ENCODE measurements at places on chromosomes 11 and 22.
A peak's percentile ranks its signal among the peaks of the same experiment; 100 is the strongest.

DNA sequence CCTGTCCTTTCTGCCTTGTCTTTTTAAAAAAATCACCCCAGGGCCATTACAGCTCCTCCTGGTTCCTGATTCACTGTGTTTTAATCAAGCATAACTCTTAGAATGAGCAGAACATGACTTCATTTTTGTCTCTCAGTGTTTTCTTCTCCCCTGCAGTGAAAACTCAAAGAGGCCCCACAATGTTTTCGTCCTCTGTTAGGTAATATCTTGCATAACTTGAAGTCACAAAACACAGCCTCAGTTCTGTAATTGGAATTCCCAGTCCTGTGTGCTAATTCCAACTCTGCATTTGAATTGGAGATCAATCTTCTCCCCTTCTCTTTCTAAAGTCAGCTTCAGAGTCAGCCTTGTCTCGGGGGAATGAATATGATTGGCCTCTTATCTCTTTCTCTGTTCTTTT is 186.5 kb upstream of the NAV2 start:
- no peak for DNase-seq

GRCh38 chr11:66493130-66493529 is 12.9 kb downstream of the DPP3 start:
- no peak for DNase-seq

GRCh38 chr11:78520230-78520629 is 54.4 kb downstream of the NARS2 start:
- DNase-seq = no peak

DNA sequence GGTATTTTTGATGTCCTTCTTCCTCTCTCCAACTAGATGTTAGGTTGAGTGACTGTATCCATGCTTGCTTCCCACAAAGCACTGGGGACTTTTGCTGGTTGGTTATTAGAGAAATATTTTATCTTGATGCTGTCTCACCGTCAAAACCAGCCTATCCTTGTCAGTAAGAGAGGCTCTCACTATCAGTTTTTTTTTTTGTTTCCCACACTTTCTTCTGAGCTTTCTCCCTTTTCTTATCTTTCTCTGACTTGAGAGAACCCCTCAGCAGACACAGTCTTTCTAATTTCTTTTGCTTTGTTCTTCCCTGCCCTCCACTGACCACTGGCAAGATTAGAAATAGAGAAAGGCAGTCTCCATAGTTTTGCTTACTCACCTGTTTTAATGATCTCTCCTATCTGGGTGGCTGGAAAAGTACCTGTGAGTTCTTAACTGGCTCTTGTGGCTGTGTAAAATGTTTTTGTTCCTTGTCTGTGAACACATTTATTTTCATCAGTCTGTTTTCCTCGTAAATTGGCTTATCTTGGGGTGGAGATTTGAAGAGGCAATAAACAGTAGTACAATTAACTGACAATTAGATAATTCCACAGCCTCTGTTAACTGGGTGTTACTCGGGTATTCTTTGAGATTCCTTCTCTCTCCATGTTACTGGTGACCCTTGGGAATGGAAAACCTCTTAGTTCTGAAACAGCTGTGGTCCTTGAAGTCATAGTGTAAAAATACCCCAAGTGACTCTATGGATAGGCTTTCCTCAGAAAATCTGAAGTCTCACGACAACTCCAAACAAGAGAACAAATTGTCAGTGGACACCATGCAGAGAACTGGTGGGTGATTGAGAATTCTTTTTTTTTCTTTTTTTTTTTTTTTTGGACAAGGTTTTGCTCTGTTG is at the start of gene NXPE1:
Gene NXPE1, minus strand, starts transcription at position 457 of the 886 bp plus-strand sequence. CDS start 8,680 bp downstream, outside the sequence.
- DNase-seq = no peak

- DNase-seq = no peak
These were observed 14.2 kb downstream of the DTX4 start for GRCh38 chr11:59186130-59186594.

DNA sequence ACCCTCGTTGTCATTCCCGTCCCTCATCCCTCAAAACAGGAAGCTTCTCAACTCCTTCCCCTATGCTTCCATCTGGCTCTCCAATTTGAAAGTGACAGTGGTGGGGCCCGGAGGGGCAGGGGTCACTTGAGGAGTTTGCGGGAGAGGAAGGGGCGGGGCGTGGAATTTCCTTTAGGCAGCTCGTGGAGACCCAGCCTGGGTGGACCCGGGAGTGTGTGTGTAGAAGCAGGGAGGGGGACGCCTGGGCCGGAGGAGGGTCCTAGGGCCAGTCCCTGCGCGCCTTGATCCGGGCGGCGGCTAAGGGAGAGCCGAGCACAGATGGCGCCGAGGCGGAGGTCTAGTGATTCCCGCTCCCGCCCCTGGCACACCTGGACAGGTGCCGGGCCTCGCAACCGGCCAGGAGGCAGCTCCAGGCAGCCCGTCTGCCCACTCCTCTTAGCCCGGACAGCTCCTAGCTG is 7.8 kb upstream of the PAX6 start:
- DNase-seq = no peak

DNA sequence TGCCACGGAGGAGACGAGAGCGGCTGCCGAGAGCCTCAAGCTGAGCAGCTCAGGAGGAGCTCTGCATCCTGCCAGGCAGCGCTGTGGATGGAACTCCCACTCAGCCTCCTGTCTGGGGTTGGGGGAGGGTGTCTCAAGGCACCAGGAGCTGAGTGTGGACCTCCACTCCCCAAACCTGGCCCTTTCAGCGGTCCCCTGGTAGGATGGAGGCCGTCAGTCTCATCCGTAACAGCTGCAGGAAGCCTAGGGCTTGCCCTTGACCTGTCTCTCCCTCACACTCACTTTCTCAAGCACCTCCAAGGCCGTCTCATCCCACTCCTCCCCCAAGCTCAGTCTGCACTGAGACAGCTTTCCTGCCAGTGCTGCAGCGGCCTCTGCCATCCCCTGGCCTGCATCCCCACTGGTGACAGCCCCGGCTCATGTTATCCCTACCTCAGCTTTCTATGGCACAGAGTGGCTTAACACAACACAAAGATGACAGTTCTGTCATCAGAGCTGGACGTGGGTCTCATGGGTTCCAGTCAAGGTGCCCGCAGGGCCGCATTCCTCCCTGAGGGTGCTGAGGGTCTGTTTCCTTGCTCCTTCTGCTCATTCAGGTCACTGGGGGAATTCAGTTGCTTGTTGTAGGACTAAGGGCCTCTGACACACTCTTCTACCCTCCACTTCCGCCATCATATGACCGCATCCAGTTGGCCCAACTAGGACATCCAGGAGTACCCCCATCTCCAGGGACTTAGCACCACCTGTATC is 341.9 kb upstream of the B3GAT1 start:
- no peak for DNase-seq

- DNase-seq = no peak
These were observed 2.6 kb upstream of the KMT5B start for GRCh38 chr11:68215524-68216170.

- DNase-seq = peak; percentile 37
These were observed 54.2 kb upstream of the AMPD3 start for GRCh38 chr11:10400856-10401255.

DNA sequence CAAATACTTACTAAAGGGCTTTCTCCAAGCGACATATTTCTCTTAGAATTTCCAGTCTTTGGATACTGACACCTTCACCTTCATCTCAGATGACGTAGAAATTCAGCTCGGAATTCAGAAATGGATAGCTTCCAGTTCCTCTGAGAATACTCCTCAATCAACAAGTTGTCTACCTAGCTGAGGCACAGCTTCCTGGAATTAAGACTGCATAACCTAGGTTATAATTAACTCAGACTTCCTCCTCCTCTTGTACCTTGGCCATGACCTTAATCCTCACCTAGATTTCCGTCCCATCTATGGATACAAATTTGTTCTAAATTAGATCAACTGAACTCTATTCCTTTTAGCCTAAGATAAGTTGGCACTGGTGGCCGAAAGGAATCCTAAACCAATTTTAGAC is 17.4 kb downstream of the ATP5MG start:
- DNase-seq = no peak

DNA sequence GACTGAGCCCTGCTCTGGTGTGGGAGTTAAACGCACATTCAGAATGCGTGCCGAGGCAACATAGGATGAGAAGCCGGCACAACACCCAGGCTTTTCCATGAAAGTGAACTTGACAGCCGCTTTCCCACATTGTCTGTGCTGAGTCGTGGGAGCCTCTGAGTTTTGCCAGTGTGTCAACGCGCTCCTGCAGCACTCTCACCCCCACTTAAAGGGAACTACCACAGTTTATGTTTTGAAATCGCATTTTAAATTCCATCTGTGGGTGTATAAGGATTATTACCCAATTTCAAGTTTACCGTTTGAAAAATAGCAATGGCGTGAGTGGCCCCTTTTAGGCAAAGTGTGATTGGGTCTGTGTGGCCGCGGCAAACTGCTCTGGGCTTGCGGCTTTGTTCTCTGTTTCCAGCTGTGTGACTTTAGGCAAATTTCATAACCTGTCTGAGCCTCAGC is 81.5 kb downstream of the FBLN1 start:
- DNase-seq = peak; percentile 95

- no peak for DNase-seq
These were observed 1027.7 kb downstream of the OPCML start for GRCh38 chr11:132504501-132505041.

- DNase-seq = no peak
These were observed 28.4 kb upstream of the BMAL1 start for GRCh38 chr11:13249177-13249576.

DNA sequence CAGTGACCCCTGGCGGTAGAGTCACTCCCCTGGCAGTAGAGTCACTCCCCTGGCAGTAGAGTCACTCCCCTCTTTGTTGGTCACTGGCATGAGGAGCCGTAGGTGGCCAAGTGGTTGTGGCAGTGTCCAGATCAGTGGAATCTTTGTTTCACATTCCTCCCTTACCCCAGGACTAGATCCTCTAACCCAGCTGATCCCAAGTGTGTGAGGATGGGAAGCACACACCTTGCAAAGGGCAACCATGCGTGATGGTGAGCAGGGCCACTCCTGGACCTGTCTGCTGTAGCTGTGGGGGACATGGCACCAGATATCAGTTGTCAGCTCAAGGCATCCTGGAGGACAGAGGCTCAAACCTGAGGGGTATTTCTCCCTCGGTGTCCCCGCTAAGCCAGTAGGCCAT is 37.8 kb downstream of the OSBP2 start:
- no peak for DNase-seq

DNA sequence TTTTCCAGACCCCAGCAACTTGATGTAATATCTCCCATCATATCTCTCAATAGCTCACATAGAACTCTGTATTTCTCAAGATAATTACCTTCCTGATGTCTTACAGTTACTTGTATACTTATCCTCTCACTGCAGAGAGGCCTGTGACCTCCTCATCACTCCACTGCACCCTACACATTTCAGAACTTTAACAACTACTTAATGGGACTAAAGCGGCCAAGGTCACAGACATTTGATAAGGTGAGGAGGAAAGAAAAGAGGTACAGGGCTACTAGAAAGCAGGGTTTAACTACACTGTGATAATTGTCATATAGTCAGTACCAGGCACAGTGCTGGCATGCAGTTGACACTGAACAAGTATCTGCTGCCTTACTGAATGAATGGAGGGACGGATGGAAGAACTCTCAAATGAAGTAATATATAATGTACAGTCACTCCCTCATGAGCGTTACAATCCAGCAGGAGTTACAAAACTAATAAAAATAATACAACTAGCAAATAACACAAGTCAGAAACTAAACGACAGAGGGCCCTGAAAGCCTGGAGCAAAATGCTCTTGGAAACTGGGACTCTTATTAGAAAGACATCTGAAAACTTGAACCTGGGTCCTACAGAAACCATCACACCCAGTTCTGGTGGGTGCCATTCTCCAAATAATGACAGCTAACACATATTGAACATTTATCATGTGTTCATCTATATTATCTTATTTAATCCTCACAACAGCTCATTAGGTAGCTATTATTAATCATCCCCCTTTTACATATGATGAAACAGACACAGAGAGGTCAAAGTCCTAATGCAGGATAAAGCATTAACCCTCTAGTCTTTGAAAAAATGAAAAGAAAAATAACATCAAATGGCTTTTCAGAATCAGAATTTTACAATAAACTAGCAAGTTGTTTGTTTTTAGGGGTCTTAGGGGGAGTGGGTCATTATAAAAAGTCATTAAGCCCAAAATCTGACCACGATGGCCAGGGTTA is 14.3 kb downstream of the PI4KA start:
- no peak for DNase-seq

DNA sequence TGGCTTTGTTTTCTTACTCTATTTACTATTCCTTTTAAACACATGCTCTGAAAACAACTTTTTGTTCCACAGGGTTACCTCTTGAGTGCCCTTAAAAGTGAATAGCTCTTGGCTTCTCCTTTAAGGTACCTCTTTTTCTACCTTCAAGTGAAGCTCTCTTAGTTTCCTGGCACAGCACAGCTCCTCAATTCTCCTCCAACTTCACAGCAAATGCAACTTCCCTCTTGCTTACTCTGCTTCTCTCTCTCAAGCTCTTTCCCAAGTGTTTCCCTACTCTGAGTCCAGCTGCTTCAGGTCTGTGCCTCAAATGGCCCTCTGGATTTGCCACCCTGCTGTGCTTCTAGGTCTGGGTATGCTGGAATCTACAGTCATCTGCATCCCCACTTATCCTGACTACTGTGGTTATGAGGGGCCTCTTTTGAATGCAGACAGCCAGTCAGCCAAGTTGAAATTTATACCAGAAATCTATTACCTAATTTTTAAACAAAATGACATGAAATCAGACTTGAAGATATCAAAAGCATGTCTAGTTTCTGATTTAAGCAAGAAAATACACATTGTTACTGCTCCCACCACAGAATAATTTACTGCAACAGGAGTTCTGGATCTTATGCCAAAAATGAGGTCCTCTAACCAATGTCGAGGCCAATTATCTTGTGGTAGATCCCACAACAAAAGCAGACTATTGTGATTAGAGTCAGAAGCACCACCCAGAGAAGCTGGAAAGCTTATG is 371.1 kb downstream of the SOX6 start:
- DNase-seq = no peak

GRCh38 chr11:119445379-119445778 is 22.4 kb upstream of the THY1 start:
- no peak for DNase-seq

DNA sequence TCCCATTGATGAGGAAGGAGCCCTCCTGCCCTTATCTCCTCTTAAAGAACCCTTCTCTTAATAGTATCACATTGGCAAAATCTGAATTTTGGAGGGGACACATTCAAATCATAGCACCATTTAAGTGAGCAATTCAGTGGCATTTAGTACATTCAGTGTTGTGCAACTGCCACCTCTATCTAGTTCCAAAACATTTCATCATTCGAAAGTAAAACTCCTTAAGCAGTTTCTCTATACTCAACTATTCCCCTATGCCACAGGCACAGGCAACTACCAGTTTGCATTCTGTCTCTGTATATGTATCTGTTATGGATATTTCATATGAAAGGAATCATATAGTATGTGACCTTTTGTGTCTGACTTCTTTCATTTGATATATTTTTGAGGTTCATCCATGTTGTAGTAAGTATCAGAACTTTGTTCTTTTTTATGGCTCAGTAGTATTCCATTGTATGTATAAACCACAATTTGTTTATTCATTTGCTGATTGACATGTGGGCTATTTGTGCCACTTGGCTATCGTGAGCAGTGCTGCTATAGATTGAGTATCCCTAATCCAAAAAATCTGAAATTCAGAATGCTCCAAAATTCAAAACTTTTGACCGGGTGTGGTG is 22.9 kb downstream of the FAR1 start:
- DNase-seq = peak; percentile 68

GRCh38 chr11:72741849-72742512 is 10.2 kb downstream of the ARAP1 start:
- DNase-seq = peak; percentile 28

- DNase-seq = no peak
These were observed 315.6 kb downstream of the RAB38 start for GRCh38 chr11:87859636-87860035.
